ENCODE measurements at places on chromosomes 4 and X. TPM values are rescaled to one million over a fixed set of nuclear protein-coding genes. Genes with fewer than 3 reads are reported as not detected.

- DNase-seq: no peak
Observed at GRCh38 chr4:10088135-10089010, 28.2 kb downstream of the WDR1 start.

GRCh38 chr4:149498246-149498645 is 317.4 kb downstream of the IQCM start:
- no peak for DNase-seq

DNA sequence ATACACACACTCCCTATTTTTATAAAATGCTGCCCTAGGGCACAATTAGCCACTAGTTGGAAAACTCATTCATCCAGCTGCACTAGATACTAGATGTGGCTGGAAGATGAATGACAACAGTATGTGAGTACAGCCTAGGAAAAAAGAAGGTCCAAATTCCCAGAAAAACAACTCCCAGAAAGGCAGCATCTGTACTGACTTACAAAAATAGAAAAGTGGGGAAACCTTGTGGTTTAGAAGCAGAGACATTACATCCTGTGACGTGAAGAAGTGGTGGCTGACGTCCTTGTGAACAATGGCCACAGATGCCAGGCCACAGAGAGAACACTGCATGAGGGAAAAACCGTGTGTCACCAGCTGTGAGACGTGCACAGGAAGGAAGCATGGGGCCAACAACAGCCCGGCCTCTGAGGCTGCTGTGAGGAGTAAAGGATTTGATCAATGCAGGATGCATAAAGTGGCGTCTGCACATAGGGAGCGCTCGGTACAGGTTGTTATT is 81.2 kb downstream of the SPRY1 start:
- no peak for DNase-seq

DNA sequence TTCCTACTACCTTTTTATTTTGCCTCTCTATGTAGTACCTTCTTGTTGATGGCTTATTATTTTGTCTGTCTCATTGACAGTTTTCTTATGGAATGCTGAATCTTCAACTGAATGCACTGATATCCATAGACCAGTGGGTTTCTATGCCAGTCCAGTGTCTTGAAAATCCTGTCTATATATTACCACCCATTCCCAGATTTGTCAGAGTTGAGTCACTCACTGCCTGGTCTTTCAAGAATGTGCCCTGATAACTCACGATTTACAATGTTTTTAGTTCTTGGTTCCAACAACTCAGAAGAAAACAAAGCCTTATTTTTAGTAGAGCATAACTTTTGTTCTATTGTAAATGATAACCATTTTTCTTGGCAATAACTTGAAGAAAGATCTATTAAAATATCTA is 606.0 kb upstream of the PITX2 start:
- DNase-seq: no peak

DNA sequence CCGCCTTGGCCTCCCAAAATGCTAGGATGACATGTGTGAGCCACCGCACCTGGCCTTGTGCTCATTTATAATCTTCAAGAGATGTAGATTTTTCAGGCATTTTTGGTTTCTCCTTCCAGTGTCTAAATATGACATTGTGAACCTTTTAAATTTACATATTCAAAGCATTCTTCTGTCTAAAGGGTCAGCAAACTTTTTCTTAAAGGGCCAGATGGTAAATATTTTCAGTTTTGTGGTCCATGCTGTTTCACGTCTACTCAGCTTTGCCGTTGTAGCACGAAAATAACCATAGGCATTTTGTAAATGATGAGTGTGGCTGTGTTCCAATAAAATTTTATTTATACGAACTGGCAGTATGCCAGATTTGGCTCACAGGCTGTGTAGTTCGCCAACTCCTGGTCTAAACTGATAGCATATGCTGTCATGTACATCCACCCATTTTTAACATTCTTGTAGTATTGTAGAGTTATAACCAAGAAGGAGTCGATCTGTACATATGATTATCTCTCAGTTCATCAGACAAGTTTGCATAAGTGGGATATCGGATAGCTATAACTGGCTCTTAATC is 12.7 kb upstream of the GCNA start:
- DNase-seq: no peak

DNA sequence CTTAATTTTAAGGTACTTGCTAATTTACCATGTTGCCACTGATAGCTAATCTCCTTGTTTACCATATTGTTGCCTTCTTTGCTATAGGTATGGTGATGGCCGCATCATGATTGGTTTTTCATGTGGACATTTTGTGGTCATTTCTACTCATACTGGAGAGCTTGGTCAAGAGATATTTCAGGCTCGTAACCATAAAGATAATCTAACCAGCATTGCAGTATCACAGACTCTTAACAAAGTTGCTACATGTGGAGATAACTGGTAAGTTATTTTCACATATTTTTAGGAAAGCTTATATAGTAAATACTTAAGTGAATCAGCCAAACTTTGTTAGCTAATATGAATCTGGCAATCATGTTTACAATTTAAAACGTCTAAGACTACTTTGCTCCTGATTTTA is 23.1 kb downstream of the WDR19 start:
- no peak for DNase-seq

DNA sequence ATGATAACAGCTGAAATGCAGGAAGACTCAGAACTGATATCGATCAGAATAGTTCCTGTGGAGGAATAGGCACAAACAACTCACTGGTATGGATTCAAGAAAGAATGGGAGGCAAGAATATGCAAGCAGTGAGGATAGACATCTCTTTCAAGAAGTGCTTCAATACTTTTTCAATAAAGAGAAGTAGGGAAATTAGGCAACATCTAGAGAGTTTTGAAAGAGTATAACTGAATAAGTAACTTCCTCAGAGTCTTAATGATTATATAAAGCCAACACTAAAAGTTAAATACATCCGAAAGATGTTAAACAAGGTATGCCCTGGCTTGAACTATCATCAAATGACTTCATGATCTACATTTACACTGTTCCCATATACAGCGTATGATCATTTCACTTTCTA is 1443.0 kb downstream of the PCDH7 start:
- no peak for DNase-seq

- DNase-seq: no peak
Observed at GRCh38 chrX:108299101-108299591, 139.1 kb downstream of the COL4A6 start.

DNA sequence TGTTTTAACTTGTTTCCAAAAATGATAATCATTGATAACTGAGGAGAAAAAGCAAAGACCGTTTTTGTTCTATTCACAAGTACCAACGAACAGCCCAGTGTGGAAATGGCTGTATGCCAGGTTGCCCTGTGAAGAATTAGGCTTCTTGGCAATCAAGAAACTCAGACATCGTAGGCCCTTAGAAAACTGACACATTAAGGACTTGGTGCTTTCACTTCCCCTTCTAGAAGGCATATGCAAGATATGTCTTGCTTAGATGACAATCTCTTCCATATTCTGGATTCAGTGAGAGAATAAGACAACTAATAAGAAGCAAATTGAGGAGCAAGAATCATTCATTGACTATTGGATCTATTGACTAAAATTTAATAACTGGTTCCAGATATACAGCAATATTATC is 56.6 kb downstream of the ANAPC10 start:
- DNase-seq: no peak

GRCh38 chr4:145545031-145545430 is 63.4 kb downstream of the SMAD1 start:
- DNase-seq: no peak

DNA sequence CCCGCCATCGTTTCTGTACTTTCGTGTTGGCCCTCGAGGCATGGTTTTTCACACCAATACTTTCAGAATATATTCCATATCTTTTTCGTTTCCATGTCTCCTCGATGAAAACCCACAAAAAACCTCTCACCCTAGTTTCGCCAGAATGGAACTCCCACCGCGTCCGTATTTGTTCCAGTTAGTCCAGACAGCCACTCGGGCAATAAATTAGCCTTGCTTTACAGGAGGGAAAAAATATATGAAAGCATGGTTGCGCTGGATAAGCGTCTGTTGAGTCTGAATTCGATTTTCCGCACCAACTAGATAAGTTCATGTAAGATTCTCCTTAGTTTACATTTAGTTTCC is 550 bp upstream of the CHM start:
- no peak for DNase-seq

- DNase-seq: no peak
Observed at GRCh38 chr4:107858158-107858742, 33.5 kb downstream of the SGMS2 start.

DNA sequence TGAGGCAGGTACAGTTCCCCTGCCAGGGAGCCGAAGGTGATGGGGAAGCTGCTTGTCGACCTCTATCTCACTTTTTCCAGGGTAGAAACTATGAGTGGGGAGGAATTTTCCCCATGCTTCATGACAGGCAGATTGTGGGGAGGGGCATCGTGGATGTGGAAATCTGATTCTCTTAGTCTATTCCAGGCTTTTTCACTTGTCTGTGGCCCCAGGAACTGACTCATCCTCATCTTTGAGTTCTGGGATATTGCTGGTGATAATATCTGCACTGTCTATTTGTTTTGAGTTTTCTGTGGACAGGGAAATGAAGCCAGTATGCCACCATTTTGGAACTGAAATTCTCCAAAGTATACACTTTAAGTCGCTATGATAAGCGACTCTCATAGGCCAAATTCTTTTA is 7.6 kb upstream of the TLR2 start:
- no peak for DNase-seq

DNA sequence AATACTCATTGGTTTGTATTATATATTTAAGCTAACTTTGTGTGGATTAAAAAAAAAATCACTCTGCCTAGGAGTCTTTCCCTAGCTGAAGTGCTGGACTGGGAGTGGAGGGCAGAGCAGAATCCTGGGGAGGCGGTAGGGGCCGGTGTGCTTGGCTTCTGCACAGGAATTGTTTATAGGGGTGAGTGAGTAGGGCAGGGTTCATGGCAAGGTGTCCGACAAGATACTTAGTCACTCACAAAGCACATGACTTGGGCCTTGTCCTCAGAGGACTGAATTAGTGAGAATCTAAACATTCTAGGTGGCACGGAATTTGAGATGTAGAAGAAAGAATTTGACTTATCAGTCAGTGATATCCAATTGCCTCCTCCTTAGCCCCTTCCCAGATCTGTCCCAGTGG is 32.2 kb downstream of the FNIP2 start:
- DNase-seq: no peak

DNA sequence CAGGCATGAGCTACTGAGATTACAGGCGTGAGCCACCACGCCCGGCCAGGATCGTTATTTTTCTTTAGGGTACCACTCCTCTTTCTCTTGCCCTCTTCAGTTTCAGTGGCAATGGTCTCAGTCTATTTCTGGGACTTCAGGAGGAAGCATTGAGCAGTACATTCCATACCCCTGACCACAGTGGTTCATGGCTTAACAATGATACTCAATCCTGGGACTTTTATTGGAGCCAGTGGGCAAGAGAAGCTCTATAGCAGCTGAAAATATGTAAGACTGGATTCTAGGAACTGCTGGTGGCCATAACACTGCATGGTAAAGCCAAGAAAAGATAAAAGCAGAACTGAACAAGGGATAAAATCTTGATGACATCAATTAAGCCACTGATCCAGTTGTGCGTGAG is 5.8 kb upstream of the CCNA2 start:
- no peak for DNase-seq

GRCh38 chrX:1394731-1395501 is 3.0 kb upstream of the SLC25A6 start:
- DNase-seq: peak; percentile 14

DNA sequence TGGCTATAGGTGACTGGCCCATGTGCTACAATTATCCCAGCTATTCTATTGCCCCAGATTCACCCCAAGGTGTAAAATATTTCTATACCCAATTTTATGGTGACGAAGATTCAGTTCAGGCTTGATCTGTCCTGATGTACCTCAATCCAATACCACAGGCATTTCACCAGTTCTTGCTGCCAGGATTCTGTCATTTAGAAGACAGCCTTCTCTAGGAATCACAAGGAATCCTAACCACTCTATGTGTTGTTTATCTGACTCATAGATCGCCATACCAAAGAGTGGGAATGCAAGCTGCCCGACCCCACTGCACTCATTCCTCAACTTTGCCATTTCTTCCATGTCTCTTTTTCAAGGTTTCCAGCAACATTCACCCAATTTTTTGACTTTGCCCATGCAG is 355.0 kb upstream of the EMCN start:
- no peak for DNase-seq

- DNase-seq: no peak
Observed at GRCh38 chr4:137664046-137664387, 131.7 kb upstream of the PCDH18 start.

GRCh38 chr4:74768857-74769525 is 25.3 kb downstream of the BTC start:
- DNase-seq: no peak

DNA sequence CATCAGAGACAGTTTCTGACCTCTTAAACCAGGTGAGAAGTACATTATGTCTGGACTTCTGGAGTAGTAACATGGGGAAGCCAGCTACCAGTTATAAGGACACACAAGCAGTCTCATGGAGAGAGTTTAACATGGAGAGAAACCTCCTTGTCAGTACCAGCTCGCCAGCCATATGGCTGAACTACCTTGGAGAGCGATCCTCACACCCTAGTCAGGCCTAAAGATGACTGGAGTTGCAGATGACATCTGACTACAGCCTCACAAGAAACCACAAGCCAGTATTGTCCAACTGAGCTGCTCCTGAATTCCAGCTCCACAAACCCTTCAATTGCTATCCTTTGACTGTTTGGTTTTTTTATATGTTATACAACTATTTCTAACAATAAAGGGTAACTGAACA is 49.8 kb downstream of the PDHA2 start:
- no peak for DNase-seq

GRCh38 chr4:148573296-148573695 is 131.1 kb upstream of the NR3C2 start:
- DNase-seq: no peak

- no peak for DNase-seq
Observed at GRCh38 chr4:168741281-168742173, 244.7 kb downstream of the PALLD start.

GRCh38 chr4:137659431-137659830 is 127.1 kb upstream of the PCDH18 start:
- no peak for DNase-seq

DNA sequence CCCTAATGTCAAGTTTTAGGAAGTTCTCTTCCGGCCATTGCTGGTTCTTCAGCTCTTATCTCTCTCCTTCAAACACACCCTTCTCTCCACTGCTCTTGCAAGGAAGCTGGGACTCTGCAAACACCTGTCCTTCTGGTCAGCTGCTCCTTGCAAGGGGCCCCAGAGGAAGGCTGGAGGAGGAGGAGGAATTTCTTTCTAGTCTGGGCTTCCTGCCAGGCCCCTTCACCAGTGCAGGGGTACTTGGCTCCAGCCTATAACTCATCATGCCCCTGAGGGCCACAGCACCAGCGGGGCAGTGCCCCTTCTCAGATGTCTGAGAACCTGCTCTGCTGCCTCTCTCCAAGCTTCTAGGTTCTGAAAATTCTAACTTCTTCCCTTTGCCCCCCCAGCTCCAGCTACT is 46.7 kb downstream of the REELD1 start:
- no peak for DNase-seq

GATA1 gene
- not detected for total RNA-seq

HTRA3 gene
- not detected for total RNA-seq

ADGRA3 gene
- not detected for total RNA-seq

IL2 gene
- total RNA-seq: not detected

FHIP1A gene
- total RNA-seq: 0.04 TPM

CENPI gene
- total RNA-seq: 2.6 TPM

FRMD7 gene
- total RNA-seq: not detected

NUDT11 gene
- not detected for total RNA-seq

VSIG4 gene
- not detected for total RNA-seq

TMPRSS11D gene
- not detected for total RNA-seq

NEUROG2 gene
- not detected for total RNA-seq

KIAA1210 gene
- not detected for total RNA-seq

SLC9B1 gene
- 2.5 TPM for total RNA-seq

LRIT3 gene
- total RNA-seq: 0.22 TPM

ZNF827 gene
- total RNA-seq: 23.9 TPM

SSX1 gene
- total RNA-seq: not detected

MAGEA1 gene
- not detected for total RNA-seq

IL21 gene
- total RNA-seq: not detected

NPY1R gene
- total RNA-seq: not detected
